ENCODE measurements at places on chromosomes 3 and 15. TPM values are rescaled to one million over a fixed set of nuclear protein-coding genes. Genes with fewer than 3 reads are reported as not detected.
A peak's percentile ranks its signal among the peaks of the same experiment; 100 is the strongest.

GRCh38 chr3:155771126-155771525 is 26.3 kb upstream of the PLCH1 start:
- no peak for DNase-seq

- no peak for DNase-seq
These were observed 63.6 kb downstream of the LINGO1 start for GRCh38 chr15:77568973-77569728.

GRCh38 chr3:124812291-124813265 is 74.6 kb downstream of the ITGB5 start:
- DNase-seq = peak; percentile 90

The TMEM43 gene
- 51.2 TPM for total RNA-seq

The NANOGP8 gene
- 0.46 TPM for total RNA-seq

DNA sequence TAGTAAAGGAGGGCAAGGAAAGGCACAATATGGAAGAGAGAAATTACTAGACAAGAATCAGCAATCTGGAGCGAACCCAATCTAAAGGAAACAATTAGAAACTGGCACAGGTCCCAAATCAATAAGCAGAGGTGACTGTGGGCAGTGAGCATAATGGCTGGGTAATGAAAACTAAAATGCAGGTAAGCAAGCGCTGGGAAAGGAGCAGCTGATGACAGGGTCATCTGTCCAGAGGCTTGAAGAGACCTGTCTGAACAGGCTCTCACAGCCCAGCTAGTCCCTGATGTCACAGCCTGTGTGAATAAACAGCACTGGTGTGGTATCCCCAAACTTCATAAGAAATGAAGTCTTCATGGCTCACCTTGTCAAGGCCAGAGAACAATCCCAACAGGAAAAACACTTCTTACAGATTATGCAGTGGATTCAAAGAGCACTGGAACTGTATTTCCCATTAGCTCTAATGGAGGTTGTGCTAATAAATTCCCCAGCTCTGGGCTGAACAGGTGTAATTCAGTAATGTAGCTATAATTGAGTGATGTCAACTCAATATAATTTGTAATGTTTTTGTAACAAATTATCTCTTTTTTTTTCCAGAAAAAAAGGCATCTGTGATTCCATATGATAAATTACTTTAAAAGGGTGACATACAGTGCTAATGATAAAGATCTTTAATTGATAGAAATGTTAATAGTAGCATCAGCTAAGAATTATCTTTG is 197.3 kb downstream of the FHIT start:
- peak; percentile 60 for DNase-seq

DNA sequence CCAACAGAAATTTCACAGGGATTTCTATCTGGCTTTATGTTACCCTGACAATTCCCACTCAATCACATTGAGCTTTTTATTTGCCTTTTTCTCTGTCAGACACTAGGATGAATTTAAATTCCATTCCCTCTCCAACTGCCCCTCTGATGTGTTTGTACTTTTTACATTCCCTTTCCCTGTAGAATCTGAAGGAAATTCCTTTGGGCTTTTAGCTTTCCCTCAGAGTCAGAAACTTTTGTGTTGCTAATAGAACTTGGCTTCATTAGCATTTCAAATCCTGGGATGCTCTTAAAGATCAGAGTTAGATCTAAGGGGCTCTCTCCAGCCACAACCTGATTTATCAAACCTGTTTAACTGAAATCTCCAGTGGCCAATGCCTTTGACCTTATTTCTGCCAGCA is 7.9 kb upstream of the RARB start:
- DNase-seq = no peak

The CPB1 gene
- 16.5 TPM for total RNA-seq

DNA sequence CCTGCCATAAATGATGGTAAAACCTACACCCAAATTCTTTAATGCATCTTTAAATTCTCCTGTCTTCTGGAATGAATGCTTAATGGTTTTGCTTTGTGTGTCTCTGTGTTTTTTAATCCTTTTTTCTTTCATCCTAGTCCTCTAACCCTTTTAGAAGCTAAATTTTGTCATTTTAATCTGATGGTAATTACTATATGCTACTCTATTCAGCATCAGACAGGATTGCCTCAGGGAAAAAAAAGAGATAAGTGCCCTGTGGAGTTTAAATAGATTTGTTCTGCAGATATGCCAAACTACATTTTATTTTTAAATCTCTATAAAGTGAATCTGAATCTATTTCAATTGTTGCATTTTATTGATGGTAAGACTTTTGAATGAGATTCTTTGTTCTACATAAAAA is 966.8 kb downstream of the NSUN3 start:
- DNase-seq = no peak

The MCTP2 gene
- 31.7 TPM for total RNA-seq

GRCh38 chr3:177281292-177282118 is 84.2 kb upstream of the TBL1XR1 start:
- no peak for DNase-seq

- DNase-seq = no peak
These were observed 17.2 kb downstream of the RHCG start for GRCh38 chr15:89479173-89479572.

DNA sequence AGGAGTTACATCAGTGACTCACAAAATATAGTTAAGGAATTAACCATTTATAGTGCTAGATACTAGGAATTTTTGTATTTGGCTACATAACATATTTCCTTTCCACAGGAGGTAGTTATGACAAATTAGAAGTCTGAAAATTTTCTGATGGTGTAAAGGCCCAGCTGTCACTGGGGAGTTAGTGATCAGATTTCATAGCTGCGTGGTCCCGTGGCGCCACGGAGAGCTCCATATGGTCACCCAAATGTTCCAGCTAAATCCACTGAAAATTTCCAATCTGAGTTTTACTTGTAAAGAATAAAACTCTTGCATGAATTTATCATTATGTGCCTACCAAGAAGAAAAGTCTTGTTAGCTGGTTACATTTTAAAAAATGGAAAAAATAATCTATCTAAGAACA is 368.9 kb upstream of the PLSCR5 start:
- no peak for DNase-seq

DNA sequence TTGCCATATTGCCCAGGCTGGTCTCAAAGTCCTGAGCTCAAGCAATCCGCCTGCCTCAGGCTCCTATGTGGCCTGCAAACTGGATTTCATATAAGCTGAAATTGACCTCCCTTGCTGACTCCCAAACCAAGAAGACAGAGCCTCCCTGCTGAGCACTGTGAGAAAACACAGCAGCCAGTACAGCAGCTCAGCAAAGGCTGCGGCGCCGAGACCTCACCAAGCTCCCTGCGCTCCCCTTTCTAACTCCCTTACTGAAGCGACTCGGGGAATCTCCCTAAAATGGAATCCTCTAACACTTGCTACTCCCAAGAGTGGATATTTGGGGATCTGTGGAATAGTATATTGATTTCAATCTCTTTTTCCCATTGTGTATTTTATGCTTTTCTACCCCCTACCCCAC is 34.6 kb downstream of the MUC20 start:
- DNase-seq = no peak

GRCh38 chr3:79097964-79098660 is 669.7 kb downstream of the ROBO1 start:
- DNase-seq = no peak

DNA sequence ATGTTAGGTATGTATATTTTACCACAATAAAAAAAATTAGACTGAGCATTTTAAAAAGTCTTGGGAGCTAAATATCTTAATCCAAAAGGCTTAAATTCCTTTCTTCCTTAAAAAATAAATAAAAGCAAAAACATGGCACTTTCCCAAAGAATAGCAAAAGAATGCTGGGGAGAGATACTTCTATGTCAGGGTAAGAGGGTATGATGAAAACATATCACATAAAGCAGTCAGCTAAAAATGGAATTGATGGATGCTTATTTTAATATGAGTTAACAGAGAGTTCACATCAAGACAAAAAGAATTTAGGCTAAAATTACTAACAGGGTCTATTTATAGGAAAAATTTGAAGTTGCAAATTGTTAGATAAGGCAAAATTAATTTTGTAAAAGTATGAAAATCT is 141.0 kb downstream of the MYLK start:
- no peak for DNase-seq

The CDHR4 gene
- total RNA-seq = 0.09 TPM

GRCh38 chr3:188901671-188902287 is 270.0 kb upstream of the TPRG1 start:
- no peak for DNase-seq

- DNase-seq = no peak
These were observed 1.2 kb upstream of the WDR6 start for GRCh38 chr3:49005998-49006397.

The CILP gene
- total RNA-seq = 19.2 TPM

The MESP2 gene
- 0.75 TPM for total RNA-seq

- no peak for DNase-seq
These were observed 21.9 kb downstream of the TPRA1 start for GRCh38 chr3:127568586-127568985.

The TEX55 gene
- not detected for total RNA-seq

- no peak for DNase-seq
These were observed 274.2 kb downstream of the FOXP1 start for GRCh38 chr3:71309342-71309741.

- DNase-seq = no peak
These were observed 150.9 kb downstream of the LRRC28 start for GRCh38 chr15:99402014-99402729.

DNA sequence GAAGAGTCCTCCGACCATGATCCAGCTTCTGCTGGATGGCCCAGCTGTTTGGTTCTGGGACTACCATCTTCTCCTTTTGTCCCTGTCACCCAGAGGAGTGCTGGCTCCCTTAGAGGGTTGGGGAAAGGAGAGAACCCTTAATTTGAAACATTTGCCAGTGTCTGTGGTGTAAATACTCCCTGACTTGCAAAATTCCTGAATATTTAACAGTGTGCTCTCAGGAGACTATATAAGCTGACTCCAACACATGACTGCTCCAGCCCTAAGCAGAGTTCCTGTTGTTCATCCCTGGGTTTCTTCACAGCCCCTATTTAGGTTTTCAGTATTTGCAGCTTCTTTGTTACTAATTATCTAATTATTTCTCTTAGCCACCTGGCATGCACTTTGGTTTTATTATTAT is 133.1 kb downstream of the CPNE4 start:
- DNase-seq = no peak

- DNase-seq = peak; percentile 16
These were observed 555 bp downstream of the ATP11B start for GRCh38 chr3:182793663-182794454.

DNA sequence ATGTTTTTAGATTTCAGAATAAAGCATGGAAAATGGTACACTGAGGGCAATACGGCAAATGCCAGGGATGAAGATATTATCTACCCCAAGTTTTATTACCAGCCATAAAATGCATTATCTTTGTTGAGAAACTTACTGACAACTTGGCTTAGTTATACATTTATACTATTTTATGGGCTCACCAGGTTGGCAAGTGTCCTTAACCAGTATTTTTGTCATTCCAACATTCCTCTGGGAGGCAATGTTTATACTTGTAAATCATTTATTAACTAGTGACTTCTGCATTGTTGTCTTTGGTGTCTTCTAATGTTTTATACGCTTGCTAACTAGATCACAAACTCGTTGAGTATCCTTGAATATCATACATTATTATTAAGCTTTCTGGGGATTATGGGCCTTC is 18.0 kb upstream of the ADGRG7 start:
- no peak for DNase-seq

The SLC6A20 gene
- total RNA-seq = 55.4 TPM

- DNase-seq = no peak
These were observed 100.8 kb upstream of the SOX2 start for GRCh38 chr3:181610973-181611265.

DNA sequence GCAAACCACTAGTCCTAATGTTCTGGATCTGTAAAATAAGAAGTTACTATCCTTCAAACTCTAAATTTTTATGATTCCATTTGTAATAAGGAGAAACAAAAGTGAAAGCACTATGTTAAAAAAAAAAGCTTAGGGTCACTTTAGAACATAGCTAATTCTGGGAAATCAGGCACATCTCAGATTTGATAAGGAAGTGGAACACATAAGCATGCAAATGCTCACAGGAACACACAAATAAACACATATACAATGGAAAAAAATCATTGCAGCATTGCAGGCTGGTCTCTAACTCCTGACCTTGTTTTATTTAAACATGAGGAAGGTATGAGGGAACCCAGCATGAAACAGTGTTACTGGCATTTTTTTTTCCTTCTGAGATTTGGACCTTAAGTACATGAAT is 63.2 kb upstream of the TNFSF10 start:
- DNase-seq = no peak

The PDIA5 gene
- total RNA-seq = 49.3 TPM

Data from mucosa of gallbladder (tissue), 1 donor.